Small intestine (tissue), 16 donors: ENCODE measurements at places on chromosomes 1 and 21.

DNA sequence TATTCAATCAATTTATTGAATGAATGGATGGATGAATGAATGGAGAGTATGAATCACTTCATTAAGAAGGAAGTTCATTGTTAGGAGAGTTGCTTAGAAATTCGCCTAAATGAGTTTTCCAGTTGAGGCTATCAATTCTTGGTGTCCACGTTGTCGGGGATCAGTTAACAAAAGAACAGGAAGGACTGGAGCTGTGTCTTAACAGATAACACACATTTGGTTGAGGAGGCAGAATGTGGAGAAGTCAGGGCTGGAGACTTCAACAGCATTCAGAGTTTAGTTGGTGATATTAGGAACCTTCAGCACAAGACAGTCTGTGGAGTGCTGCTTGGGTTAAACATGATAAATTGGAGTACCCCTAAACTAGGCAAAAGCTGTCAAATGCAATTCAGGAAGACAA lies 33.7 kb downstream of the ZBTB18 start:
- no peak overlapping the region for H3K27ac ChIP-seq
- no peak for DNase-seq
- no peaks in the 10 kb centered on the region for H3K27me3 ChIP-seq
- H3K4me3 ChIP-seq: no peak overlapping the region
- no peaks in the 10 kb centered on the region for H3K36me3 ChIP-seq

DNA sequence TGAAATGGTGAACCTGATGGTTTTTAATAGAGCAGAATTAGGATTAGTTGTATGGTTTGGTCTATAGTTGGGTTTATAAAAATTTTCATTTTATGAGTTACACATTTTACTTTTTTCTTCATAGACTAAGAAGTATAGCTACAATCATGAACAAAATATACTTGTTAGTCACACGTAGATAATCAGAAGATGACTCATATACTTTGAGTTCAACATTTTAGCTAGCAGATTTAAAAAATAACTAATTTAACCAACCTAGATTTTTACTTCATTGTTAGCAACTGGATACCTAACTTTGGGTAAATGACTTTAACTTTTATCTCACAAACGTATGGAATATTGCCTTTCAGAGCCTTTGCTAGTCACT lies 27.9 kb downstream of the MORC3 start:
- no peaks in the 10 kb centered on the region for H3K27me3 ChIP-seq
- H3K27ac ChIP-seq: no peak overlapping the region
- DNase-seq: no peak
- peaks cover 12% of the 10 kb centered on the region for H3K36me3 ChIP-seq
- no peak overlapping the region for H3K4me3 ChIP-seq

DNA sequence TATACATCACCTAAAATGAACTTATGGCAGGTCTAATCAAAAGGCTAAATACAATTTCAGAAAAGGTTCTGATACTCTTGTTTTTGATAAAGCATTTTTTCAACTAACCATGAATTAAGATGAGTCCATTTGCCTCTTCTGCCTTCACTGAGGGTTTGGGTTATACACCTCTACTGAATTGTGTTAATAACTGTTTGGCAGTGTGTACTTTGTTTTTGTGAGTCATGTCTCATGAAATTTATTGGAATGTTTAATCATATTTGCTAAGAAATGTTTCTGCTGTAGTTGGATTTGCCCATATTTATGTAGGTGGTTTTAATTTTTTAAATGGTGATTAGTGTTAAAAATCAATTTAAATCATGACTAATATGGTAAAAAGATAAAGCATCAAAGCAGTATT lies 190.5 kb downstream of the HS2ST1 start:
- H3K36me3 ChIP-seq: no peaks in the 10 kb centered on the region
- no peak for DNase-seq
- no peaks in the 10 kb centered on the region for H3K4me1 ChIP-seq
- no peak overlapping the region for H3K27ac ChIP-seq

DNA sequence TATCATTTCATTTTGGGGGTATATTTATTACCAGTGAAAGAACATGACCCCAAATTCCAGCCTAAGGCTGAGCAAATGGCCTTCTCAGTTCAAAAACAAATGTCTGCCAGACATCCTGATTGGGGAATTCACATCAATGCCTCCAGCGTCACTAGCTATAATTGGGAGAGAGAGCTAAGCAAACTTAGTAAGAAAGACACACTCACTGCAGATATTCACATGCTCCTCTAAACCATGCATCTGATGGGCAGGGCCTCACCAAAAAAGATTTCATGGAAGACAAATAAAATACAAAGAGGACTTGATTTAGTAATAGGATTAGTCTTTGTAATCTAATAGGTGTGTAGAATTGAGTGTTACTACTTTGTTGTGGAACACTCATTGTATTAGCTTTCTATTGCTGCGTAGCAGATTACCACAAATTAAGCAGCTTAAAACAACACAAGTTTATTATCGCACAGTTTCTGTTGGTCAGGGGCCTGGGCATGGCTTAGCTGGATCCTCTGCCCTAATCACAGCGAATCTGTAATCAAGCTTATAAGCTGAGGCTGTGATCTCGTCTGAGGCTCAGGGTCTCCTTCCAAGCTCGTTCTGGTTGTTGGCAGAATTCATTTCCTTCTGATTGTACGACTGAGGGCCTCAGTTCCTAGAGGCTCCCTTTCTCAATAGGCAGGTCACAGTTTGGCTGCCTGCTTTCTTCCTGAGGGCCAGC lies 243.0 kb downstream of the PBX1 start:
- DNase-seq: no peak
- peaks cover 3% of the 10 kb centered on the region for H3K36me3 ChIP-seq
- H3K27ac ChIP-seq: no peak overlapping the region

GRCh38 chr21:42580076-42580792 lies 66.6 kb downstream of the SLC37A1 start:
- H3K27ac ChIP-seq: no peak overlapping the region
- peaks cover 49% of the 10 kb centered on the region for H3K36me3 ChIP-seq
- H3K4me3 ChIP-seq: no peak overlapping the region
- no peaks in the 10 kb centered on the region for H3K27me3 ChIP-seq
- H3K4me1 ChIP-seq: no peaks in the 10 kb centered on the region

GRCh38 chr1:65958561-65959350 lies 166.1 kb downstream of the PDE4B start:
- H3K27ac ChIP-seq: no peak overlapping the region
- H3K36me3 ChIP-seq: no peaks in the 10 kb centered on the region
- DNase-seq: peak; percentile 65
- no peak overlapping the region for H3K4me3 ChIP-seq
- no peaks in the 10 kb centered on the region for H3K27me3 ChIP-seq

- no peak overlapping the region for H3K27ac ChIP-seq
- no peaks in the 10 kb centered on the region for H3K36me3 ChIP-seq
- H3K4me1 ChIP-seq: no peaks in the 10 kb centered on the region
- H3K4me3 ChIP-seq: no peak overlapping the region
Measured at GRCh38 chr1:5250336-5250735, 595.9 kb downstream of the AJAP1 start.

- H3K36me3 ChIP-seq: no peaks in the 10 kb centered on the region
- H3K4me1 ChIP-seq: no peaks in the 10 kb centered on the region
- DNase-seq: no peak
- H3K27ac ChIP-seq: no peak overlapping the region
- no peak overlapping the region for H3K4me3 ChIP-seq
Measured at GRCh38 chr1:220902916-220903315, 23.7 kb downstream of the HLX start.

DNA sequence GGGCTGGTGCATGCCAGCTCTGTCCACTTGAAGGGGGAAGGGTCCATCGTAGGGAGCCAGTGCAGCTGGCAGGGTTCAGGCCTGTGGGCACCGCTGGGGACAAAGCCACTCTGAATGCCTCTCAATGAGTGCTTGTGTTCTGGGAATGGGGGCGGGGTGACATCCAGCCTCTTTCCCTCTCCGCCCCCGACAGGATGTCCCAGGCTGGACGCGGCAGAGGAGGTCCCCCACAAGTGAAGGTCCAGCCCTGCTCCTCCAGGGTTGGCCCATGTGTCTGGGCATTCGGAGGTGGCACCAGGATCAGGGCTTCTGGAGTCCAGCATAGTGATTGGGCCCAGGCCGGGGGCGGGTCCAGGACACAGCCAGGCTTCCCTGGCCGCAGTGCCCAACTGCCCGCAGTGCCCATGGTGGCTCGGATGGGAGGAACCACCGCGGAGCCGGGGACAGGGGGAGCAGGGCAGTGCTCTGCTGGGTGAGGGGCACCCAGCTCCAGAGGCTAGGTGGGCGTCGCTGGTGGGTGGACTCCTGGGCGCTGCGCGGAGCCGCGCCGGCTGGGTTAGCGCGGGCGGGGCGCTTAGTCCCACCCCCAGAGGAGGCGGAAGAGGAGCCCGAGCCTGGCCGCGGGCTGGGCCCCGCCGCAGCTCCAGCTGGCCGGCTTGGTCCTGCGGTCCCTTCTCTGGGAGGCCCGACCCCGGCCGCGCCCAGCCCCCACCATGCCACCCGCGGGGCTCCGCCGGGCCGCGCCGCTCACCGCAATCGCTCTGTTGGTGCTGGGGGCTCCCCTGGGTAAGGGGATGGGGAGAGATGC lies at the start of gene SHISA4:
SHISA4 (plus strand) TSS at position 617 of the 808 bp plus-strand sequence; CDS start at position 714, 97 bp downstream.
- H3K27me3 ChIP-seq: no peaks in the 10 kb centered on the region
- H3K4me3 ChIP-seq: peak within 1 kb of the TSS; percentile 55
- peak; percentile 57 for DNase-seq
- H3K27ac ChIP-seq: no peak within 1 kb of the TSS
- H3K36me3 ChIP-seq: no peaks in the 10 kb centered on the region
- H3K4me1 ChIP-seq: peaks cover 15% of the 10 kb centered on the region

DNA sequence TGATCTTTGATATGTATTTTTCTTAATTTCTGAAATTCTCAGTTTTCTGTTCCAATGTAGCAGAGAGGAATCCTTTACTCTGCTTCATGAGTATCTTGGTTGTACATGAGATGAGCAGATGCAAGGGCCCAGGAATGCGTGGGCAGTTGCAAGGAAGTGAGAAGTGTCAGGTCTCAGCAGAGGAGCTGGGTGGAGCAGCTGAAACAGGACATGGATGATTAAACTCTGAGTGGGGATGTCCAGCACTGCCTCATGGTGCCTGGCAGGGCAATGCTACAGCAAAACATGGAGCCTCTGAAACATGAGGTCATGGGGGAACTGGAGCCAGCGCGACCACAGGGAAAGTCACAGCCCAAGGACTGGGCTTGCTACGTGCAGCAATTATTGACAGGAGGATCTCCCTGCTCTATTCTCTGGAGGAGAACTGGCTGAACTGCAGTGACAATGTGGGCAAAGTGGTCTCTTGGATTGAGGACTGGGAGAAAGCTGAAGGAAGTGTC lies 48.4 kb downstream of the COLGALT2 start:
- H3K4me3 ChIP-seq: no peak overlapping the region
- no peaks in the 10 kb centered on the region for H3K4me1 ChIP-seq
- H3K27me3 ChIP-seq: no peaks in the 10 kb centered on the region
- H3K36me3 ChIP-seq: no peaks in the 10 kb centered on the region

DNA sequence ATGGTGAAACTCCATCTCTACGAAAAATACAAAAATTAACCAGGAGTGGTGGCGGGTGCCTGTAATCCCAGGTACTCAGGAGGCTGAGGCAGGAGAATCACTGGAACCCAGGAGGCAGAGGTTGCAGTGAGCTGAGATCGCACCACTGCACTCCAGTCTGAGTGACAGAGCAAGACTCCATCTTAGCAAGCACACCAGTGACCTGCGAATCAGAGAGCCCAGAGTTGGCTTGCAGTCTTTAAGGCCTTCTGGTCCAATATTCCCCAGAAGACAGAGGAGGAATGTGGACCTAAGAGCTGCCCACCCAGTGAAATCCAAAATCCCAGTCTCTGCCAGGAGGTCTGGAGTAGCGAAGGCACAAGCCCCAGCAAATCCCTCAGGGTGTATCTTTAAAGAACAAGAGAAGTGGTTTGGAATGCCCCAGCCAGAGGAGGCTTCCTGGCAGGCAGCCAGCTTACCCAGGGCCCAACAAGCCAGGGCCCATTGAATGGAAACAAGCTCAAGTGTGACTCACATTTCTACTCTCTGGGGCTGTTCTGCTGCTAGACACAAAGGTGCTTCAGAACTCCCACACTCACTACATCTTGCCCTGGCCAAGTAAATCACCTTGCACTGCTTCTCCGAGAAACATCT lies 23.9 kb downstream of the GPR161 start:
- H3K27me3 ChIP-seq: no peaks in the 10 kb centered on the region
- H3K4me3 ChIP-seq: no peak overlapping the region
- DNase-seq: no peak
- peaks cover 8% of the 10 kb centered on the region for H3K4me1 ChIP-seq
- H3K27ac ChIP-seq: no peak overlapping the region

DNA sequence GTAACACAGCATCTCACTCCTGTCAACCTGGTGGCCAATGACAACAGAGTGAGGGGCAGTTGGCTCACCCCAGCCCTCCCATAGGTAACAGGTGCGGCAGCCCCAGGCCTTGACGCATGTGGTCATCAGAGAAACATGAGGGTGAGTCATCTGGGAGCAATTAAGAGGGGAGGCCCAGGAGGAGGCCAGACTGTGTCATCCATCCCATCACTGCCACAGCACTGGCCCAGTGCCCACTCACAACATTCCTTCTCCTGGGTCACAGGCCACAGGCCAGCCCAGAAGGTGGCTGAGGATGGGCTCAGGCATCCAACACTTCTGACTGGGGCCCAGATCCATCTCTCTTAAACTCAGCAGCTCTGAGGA lies 17.1 kb downstream of the TEX35 start:
- H3K27ac ChIP-seq: peak overlapping the region; percentile 45
- no peaks in the 10 kb centered on the region for H3K4me1 ChIP-seq
- no peaks in the 10 kb centered on the region for H3K27me3 ChIP-seq
- no peaks in the 10 kb centered on the region for H3K36me3 ChIP-seq

DNA sequence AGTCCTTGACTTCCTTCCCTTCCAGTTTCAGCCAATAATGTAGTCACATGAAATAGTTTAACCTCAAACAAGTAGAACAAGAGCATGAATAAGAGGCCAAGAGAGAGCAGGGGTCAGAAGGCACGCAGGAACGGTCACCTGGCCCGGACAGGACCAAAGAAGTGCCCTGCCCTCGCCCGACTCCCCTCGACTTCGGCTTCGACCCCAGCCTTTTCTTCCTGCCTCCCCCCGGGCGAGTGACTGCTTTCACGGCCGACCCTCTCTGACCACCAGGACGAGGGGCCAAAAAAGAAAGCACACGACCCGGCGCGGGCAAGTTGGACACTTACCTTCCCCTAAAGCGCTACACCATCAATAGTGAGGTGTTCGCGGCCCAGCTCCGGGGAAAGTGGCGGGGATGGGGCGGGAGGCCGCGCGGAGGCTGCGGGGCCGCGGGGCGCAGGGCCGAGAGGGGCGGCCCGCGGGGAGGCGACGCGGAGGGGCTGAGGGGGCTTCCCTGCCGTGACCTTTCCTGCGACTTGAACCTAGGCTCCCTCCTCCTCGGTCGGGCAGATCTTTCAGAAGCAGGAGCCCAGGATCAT lies 519 bp downstream of the RERE start:
- peaks cover 6% of the 10 kb centered on the region for H3K4me1 ChIP-seq
- no peaks in the 10 kb centered on the region for H3K27me3 ChIP-seq
- DNase-seq: peak; percentile 63
- H3K36me3 ChIP-seq: no peaks in the 10 kb centered on the region

- DNase-seq: no peak
- H3K4me3 ChIP-seq: no peak overlapping the region
- no peaks in the 10 kb centered on the region for H3K4me1 ChIP-seq
- H3K27me3 ChIP-seq: no peaks in the 10 kb centered on the region
- H3K27ac ChIP-seq: no peak overlapping the region
Measured at GRCh38 chr1:182397653-182398393, 2.6 kb downstream of the TEDDM1 start.

DNA sequence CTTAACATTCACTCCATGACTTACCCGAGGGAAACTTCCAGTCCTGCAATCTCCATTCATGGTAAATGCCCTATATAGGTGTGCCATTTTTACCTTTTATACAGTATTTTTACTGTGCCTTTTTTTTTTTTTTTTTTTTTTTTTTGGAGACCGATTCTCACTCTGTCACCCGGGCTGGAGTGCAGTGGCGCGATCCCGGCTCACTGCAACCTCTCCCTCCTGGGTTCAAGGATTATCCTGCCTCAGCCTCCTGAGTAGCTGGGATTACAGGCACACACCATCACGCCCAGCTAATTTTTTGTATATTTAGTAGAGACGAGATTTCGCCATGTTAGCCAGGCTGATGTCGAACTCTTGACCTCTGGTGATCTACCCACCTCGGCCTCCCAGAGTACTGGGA lies 124.4 kb upstream of the PLPPR4 start:
- H3K36me3 ChIP-seq: no peaks in the 10 kb centered on the region
